ENCODE measurements at places on chromosomes 13 and 19.

GRCh38 chr13:75399168-75399878 lies 82.6 kb downstream of the TBC1D4 start:
- DNase-seq: no peak

DNA sequence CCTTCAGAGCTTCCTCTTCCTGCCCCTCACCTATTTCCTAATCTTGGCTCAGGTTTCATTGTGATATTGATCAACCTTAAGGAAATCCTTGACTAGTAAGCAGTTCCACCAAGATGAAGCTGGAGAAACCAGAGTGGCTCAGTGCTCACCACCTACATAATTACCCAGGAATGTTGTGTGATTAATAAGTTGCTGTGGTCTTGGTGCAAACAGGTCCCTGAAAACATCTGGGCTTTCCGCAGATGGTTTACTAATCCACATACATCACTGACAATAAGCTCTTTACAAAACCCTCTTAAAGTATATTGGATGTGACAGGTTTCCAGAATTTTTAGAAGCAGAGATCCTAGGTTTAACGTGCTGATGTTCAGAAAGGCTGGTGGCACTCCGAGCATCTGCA lies 8.6 kb upstream of the SERP2 start:
- no peak for DNase-seq

GRCh38 chr13:75682326-75682725 lies 46.2 kb downstream of the LMO7 start:
- no peak for DNase-seq

DNA sequence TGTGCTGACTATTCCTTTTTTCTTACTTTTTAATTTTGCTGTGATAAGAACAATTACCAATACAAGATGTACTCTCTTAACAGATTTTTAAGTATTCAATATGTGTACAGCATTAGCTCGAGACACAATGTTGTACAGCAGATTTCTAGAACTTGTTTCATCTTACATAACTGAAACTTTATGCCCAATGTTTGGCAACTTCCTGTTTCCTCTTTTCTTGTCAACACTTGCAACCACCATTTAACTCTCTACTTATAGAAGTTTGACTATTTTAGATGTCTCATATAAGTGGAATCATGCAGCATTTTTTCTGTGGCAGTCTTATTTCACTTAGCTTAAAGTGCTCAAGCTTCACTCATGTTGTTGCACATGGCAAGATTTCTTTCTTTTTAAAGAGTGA lies 1426.8 kb downstream of the SLITRK5 start:
- DNase-seq: no peak

DNA sequence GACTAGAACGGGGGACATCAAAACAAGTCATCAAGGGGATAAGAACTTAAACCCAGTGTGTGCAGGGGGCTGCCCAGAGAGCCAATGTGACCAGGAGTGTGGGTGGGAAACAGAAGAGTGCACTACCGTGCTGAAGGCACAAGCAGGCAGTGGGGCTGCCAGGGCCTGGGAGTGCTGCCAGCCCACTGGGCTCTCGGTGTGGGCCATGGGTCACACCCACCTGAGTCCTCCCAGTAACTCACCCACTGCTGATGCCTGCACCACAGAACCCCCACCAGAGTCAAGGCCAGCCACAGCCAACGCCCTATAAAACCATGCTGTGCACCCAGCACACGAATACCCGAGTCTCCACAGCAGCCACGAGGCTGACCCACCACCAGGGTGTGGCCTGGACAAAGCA lies 8.5 kb downstream of the MED26 start:
- DNase-seq: no peak

GRCh38 chr19:43105496-43105895 lies 23.0 kb upstream of the PSG2 start:
- no peak for DNase-seq

- DNase-seq: peak; percentile 49
Measured at GRCh38 chr19:10271543-10272086, 695 bp downstream of the ICAM1 start.

GRCh38 chr13:114043421-114044053 lies 69.7 kb upstream of the C13orf46 start:
- DNase-seq: no peak

- no peak for DNase-seq
Measured at GRCh38 chr13:114004420-114005205, 30.7 kb upstream of the C13orf46 start.

GRCh38 chr13:44974056-44974793 lies 15.0 kb downstream of the NUFIP1 start:
- no peak for DNase-seq

GRCh38 chr13:110387451-110388107 lies 80.5 kb downstream of the COL4A2 start:
- no peak for DNase-seq

- no peak for DNase-seq
Measured at GRCh38 chr13:48431431-48431830, 18.5 kb upstream of the LPAR6 start.

- peak; percentile 91 for DNase-seq
Measured at GRCh38 chr19:36139473-36140303, at the start of gene CAPNS1. TSS of gene CAPNS1 (plus strand) at chr19:36140066. CDS start at chr19:36141012, 946 bp downstream.

DNA sequence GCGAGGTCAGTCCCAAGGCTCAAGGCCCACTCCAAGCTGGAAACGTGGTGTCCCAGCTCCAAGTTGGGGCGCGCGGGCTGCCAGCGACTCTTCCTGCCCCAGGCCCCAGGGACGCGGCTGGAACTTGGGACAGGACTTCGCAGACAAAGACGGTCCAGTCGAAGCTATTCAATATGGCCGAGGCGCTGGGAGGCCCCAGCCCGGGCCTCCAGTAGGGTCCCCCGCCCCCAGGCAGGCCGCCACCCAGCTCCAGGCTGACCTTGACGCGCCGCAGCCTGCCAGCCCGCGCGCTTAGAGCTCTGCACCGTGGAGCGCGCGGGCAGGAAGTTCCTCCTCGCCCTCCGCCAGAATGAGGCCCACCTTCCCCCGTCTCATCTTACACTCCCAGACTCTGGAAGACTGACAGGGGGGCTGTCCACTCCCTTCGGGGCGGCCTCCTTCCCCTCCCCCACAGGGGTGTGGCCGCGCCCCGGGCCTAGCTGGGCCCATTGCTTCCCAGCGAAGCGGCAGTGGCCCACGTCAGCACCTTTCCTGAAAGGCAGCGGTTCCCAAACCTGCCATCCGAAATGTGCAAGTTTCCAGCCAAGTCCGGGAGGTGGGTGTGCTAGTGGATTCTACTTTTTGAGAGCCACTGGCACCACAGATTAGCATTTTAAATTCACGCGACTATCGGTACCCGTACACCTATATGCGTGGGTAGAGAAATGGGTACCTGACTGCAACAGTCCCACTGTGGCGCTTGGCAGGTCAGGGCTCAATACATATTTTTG lies at the start of gene CCDC8:
Gene CCDC8, minus strand, starts transcription at position 303 of the 770 bp plus-strand sequence. CDS start 754 bp downstream, outside the sequence.
- no peak for DNase-seq

DNA sequence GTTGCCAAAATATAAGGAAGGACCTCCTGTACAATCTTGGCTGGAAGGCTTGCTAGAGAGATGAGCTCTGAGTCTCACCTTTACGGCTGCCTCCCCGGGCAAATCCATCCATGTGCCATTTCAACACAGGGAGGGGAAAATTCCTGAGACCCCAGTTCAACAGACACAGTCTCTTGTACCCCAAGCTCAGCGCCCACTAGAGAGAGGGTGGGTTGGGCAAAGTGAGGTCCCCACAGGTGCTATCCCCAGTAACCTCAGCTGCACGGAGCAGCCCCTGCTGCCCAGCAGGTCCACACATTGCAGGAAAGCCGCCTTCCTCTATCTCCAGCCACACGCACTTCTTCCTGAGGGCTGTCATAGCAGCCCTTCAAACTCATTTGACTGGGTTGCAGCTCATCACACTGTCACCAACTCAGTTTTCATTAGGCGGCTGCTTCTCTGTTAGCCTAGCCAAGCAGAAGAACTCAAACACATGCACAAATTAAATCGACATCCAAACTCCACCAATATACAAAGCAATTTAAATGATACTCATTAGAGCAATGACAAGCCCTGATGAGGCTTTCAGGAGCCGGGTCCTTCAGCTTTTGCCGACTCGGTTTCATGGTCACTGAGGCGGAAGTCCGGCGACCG lies 80.4 kb downstream of the TSHZ3 start:
- no peak for DNase-seq

DNA sequence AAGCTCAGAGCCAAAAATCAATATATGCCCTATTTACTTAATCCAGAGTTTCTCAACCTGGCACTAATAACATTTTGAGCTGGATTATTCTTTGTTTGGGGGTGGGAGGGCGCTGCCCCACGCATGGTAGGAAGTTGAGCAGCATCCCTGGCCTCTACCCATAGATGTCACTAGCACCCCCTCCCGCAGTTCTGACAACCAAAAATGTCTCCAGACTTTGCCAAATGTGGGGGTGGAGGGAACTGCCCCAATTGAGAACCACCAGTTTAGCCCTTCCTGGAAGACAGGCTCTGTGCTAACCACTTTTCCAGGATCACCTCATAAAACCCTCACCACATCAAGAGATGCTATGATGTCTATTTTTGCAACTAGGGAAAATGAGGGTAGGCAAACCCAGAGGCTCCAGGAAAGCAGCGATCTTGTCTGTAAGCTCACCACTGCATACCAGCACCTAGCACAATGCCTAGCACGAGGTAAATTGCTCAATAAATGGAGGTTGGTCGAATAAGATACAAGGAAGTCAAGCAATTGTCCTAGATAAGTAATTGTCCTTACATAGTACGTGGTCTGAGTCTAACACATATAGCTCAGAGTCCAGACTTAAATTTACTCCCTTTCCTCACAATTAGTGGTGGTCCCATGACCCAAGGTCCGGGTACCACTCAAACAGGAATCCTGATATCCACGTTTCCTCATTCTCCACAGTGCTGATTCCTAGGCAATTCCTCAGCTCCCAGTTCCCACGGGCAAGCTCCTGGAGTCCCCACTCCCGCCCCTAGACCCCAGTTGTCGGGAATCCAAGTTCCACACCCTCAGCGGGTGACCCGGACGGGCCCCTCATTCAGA lies 892 bp downstream of the TRIR start:
- peak; percentile 45 for DNase-seq

- no peak for DNase-seq
Measured at GRCh38 chr13:92307752-92308151, 909.3 kb downstream of the GPC5 start.

DNA sequence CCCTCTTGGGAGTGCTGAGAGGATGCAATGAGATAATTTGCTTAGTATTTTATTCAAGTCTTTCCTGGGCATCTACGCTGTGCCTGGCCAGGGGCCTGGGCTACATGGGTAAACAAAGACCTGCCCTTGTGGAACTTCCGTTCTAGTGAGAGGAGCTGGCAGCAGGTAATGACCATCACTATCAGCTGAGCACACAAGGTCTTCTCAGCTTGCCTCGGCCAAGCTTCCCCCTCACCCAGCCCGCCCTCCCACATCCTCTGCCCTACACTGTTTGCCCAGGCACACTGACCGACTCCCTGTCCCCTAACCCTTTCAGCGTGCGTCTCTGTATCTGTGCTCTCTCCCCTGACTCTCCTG lies 8.6 kb upstream of the FKRP start:
- DNase-seq: no peak

DNA sequence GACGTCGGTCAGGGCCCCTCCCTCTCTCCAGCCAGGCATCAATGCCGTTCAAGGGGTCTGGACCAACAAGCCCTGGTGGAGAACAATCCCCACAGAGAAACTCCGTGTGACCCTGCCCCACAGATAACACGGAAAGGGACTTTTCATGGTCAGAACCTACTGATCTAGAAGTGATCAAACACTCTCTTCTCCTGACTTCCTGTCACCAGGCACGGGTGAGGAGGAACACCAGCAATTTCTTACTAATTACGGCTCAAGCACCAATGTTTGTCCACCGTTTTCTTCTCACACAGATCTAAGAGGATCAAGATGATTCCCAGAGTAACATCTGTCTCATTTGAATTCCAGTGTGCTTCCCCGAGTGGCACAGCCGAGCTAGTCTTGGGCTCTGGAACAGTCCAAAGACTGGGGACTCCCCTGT lies 11.8 kb downstream of the RASA3 start:
- DNase-seq: no peak

DNA sequence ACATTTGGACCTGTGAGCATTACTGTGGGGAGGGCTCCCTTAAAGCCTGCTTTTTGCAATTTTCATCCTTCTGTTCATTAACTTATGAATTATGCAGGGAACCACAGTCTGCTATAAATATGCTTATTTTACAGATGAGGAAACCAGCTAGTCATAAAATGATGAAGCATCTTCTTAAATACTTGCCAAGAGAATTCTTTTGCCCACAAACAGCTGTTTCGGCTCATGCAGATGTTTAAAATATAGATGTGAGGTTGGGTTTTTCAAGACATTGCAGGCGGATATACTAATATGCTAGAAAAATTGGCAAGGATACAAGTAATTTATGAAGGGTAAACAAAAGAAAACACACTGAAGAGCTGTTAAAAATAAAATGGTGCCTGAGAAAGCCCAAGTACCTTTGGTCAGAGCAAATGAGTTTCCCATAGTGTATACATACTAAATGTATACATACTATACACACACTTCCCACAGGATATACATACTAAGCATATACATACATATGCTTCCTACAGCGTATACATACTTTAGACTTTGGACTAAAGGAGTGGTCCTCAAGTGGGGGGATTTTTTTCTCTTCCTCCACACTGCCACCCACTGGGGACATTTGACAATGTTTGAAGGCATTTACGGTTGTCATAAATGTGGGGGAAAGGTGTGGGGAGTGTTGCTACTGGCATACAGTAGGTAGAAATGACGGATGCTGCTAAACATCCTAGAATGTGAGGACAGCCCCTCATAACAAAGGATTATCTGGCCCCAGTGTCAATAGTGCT lies 164.9 kb upstream of the CSNK1A1L start:
- no peak for DNase-seq

DNA sequence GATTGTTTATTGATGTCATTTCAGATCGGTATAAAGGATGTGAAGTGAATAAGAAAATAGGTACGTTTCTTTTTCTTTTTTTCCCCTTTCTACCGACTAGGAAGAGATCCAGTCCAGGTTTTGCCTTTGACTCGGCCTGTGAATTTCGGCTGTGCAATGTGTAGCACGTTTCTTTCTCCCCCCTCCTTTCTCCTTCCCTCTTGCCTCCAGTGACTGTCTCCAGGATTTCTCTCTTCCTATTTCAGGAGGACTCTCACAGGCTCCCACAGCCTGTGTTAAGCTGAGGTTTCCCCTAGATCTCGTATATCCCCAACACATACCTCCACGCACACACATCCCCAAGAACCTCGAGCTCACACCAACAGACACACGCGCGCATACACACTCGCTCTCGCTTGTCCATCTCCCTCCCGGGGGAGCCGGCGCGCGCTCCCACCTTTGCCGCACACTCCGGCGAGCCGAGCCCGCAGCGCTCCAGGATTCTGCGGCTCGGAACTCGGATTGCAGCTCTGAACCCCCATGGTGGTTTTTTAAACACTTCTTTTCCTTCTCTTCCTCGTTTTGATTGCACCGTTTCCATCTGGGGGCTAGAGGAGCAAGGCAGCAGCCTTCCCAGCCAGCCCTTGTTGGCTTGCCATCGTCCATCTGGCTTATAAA lies at the start of gene GPC6:
Gene GPC6, plus strand, starts transcription at position 185 of the 657 bp plus-strand sequence.
- DNase-seq: no peak

GRCh38 chr13:31946091-31946770 lies 85.3 kb upstream of the FRY start:
- no peak for DNase-seq

DNA sequence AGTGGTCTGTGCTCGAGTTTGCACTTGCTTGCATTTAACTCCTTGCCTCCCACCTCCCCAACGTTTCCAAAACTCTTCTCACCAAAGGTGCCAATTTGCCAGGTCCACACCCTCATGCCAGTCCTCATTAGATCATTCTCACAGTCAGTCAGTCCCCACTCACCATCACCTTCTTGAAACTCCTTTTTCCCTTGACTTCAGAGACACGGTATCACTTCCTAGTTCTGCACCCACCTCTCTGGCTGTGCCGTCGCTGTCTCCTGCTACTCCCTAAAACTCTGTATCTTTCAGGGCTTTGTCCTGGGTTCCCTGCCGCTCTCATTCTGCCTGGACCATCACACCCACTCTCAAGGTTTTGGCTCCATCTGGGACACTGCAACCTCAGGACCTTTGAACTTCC lies 19.6 kb downstream of the OLFM2 start:
- DNase-seq: no peak

Measured in activated naive CD4-positive, alpha-beta T cell treated with Interleukin-2 at 50 U/mL for 16 hours (primary cell).